ENCODE measurements at places on chromosomes 6 and 20.

DNA sequence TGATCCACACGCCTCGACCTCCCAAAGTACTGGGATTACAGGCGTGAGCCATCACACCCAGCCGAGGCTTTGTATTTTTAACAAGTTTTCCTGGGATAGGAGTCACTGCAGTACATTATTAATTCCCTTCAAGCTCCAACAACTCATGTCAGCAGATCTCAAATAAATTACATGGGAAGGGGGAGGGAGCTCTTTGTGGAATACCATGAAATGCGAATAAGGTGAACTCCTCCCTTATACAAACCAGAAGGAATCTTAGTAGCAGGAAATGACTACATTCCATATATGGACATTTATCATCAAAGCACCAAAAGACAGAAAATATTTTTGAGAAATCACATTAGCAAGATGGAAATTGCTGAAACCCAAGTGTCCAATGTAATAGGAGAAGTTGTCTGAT, 2.9 kb downstream of the GSS start:
- DNase-seq: no peak

GRCh38 chr6:161409353-161409752, 135.5 kb upstream of the AGPAT4 start:
- no peak for DNase-seq

- DNase-seq: no peak
These were observed 3.1 kb upstream of the RPS12 start for GRCh38 chr6:132811276-132811675.

DNA sequence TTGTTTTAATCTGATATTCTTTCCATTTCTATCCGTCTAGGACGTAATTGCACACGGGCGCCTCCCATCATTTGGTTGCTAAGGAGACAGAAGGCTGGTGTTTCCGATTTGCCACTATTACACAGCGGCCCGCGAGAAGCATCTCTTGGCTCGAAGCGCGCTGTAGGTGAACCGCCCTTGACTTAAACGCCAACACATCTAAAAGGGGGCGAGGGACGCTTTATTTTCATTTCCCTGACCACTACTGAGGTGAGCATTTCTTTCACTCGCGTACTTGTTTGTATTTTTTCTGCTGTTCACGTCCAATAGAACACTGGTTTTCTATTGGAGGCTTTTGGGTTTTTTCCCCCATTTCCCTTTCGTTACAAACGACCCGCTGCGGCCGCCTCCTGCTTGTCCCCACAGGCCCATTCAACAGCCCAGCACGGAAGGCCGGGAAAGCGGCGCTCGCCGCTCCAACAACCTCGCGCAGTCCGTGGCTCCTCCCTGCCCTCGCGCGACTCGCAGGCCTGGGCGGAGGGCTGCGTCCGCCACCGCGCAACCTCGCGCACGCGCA, 505 bp upstream of the WRNIP1 start:
- peak; percentile 47 for DNase-seq

DNA sequence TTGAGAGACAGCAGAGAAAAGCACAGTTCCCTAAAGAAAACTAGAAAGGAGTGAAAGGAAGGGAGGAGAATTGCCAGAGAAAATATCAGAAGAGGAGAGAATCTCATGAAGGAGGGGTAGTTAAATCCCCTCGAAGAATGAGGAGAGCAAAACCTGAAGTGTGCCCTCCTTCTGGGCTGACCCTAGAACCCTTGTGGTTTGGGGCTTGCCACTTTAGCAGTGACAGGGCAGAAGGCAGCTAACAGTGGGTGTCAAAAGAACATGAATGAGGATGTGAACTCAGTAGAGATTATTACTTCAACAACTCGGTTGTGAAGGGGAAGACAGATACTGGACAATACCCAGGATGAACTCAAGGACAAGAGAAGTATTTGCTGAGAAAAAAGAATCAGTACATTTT, 73.6 kb downstream of the RALGAPA2 start:
- no peak for DNase-seq

GRCh38 chr6:41682497-41683272, 44.4 kb downstream of the MDFI start:
- no peak for DNase-seq

DNA sequence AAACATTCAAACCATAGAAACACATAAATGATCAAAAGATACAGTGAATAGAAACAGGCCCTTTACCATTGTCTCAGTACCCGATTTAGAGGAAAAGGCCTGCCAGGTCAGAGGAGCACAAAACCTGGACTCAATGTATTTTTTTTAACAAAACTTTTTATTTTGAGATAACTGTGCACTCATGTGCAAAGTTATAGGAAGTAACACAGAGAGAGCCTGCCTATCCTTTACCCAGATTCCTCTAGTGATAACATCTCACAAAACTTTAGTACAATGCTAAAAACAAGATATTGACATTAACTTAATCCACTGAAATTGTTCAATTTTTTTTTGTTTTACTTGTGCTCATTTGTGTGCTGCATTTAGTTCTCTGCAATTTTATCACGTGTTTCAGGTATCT, 36.8 kb upstream of the SAMD3 start:
- DNase-seq: no peak

DNA sequence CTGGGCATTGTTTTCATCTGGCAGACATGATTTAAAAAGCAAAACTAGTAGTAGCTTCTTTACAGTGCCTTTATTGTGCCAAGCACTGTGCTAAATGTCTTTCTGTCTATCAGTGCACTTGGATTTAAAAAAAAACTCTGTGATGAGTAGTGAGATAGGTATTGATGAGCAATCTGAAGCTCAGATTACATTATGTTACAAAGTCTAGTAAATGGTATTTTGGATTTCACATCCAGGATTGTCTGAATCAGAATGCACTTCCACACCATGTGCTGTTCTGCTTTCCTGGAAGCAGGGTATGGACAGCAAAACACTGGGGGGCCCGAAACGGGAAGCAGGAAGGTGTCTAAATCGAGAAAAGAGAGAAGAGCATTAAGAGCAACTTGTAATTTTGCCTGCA, 103.4 kb upstream of the CCN2 start:
- DNase-seq: no peak

DNA sequence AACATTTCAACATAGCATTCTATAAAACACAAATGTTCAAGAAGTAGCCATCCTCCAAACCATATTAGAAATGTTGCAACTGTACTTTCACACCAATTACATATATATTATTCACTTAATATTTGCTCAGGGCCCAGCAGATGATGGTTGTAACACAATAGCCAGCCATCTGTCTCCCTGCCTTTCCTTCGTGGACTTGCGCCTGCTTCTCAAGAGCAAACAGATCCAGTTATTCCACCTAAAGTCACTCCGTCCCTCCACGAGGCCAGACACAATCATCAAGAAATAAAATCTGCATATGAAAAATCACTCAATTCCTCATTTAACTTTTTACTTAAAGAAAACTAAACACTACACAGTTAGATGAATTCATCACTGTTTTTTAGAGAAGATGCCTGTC, 160.4 kb downstream of the RALGAPA2 start:
- DNase-seq: no peak

- DNase-seq: no peak
These were observed 232.9 kb upstream of the SASH1 start for GRCh38 chr6:148109732-148110131.

DNA sequence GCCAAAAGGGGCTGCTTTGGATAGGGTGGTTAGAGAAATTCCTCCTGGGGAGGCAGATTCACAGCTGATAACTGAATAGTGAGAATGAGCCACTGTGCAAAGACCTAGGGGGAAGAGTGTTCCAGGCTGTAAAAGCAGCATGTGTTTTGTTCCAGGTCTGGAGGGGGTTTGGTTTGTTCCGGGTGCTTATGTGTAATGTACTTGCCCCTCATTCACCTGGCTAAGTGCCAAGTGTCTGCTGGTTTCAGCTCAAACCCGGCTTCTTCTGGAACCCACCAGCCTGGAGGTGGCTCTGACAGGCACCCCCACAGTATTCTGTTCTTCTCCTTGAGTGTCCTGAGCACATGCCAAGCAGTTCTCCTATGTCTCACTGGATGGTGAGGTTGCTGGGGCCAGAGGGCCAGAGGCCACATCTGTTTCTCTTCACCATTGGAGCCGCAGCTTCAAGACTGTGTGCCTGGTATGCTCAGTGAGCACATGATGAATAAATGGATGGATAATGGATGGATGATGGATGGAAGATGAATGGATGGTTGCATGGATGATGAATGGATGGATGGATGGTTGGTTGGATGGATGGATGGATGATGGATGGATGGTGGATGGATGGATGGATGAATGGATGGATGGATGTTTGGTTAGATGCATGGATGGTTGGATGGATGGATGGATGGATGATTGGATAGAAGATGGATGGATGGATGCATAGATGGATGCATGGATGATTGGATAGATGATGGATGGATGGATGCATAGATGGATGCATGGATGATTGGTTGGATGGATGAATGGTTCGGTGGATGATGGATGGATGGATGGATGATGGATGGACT, 227.6 kb downstream of the BMP7 start:
- no peak for DNase-seq

- DNase-seq: no peak
These were observed 11.2 kb upstream of the GPRC6A start for GRCh38 chr6:116840091-116840490.

DNA sequence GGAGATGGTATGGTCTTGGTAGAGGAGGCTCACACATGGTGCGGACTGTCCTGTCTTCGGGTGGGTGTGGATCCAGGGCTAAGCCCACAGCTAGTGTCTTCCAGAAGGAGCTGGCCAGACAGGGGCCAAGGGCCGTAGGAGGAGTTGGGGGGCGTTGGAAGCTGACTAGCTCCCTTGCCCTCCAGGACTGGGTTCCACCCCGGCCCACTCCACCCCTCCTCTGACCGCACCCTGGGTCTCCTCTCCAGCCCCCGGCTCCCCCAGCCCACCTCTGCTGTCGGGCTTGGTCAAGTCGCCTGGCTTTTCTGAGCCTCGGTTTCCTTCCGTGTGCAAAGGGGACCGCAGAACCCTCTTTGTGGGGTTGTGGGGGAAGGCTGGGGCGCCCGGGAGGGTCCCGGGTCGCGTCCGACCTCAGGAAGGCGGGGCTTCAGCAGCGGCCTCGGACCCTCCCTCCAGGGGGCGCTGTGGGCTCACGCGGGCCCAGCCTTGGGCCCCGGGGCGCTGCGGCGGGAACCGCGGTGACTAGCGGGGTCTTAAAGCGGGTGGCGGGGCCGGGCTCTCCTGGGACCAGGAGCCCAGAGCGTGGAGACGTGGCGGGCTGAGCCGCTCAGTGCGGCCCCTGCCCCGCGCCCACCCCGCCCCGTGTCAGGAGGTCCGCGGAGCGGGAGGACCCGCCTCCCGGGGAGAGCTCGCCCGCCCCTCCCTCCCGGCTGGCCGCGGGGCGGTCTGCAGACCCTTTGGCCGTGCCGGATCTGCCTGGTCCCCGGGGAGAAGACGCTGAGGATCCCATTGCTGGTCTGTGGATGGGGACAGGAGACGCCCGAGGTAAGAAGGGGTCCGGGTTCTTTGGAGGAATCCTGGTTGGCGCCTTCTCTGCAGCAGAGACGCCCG, 5.4 kb downstream of the NPBWR2 start:
- DNase-seq: no peak

DNA sequence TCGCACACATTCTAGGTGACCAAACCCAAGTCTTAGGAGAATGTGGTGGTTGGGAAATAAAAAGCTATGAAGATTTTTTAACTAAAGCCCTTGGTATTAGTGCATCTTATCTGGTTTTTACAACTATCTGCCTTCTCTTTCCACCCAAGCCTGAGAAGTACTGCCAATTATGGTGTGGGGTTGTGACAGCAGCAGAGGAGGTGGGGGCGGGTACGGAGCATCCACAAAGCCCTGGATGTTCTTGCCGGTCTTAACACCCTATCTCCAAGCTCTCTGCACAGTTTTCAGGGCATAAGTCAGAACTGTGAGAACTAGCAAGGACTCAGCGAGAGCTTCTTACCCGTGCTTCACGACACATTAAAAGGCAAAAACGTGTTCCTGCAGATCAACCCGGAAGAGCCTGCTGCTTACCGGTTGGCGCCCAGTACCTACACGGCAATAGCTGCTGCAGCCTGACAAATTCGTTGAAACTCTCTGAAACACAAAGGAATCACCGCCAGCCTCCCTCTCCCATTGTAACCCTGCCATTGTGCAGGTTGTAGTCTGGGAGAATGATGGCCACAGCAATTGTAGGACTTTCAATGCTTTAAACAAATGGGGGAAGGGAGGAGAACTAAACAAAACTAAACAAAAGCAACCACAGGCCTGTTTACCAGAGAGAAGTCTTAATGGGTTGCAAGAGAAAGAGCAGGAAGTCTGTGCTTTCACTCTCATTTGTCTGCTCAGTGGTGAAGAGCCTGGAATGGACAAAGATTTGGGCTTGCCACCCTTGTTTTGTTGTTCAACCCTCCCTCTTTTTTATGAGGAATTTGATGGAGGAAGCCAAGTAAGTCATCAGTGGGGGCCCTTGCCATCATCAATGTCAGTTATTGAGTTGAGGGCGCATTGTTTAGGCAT, 461.0 kb upstream of the JARID2 start:
- no peak for DNase-seq

DNA sequence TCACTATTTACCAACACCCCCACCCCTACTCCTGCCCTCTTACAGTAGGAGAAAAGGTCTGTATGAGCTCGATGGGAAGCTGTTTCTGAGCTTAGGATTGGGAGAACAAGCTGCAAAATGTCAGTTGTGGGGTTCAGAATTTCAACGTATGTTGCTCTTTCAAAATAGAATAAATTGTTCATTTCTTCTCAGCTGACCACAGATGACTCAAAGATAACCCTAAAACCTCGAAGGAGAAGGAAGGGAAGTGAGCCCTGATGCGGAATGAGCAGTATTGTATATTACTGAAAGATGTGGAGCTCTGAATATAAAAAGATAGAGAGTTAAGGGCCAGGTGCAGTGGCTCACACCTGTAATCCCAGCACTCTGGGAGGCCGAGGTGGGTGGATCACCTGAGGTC, 35.9 kb upstream of the MYLIP start:
- no peak for DNase-seq

- DNase-seq: no peak
These were observed 120.5 kb downstream of the MAP3K7 start for GRCh38 chr6:90466154-90466940.

DNA sequence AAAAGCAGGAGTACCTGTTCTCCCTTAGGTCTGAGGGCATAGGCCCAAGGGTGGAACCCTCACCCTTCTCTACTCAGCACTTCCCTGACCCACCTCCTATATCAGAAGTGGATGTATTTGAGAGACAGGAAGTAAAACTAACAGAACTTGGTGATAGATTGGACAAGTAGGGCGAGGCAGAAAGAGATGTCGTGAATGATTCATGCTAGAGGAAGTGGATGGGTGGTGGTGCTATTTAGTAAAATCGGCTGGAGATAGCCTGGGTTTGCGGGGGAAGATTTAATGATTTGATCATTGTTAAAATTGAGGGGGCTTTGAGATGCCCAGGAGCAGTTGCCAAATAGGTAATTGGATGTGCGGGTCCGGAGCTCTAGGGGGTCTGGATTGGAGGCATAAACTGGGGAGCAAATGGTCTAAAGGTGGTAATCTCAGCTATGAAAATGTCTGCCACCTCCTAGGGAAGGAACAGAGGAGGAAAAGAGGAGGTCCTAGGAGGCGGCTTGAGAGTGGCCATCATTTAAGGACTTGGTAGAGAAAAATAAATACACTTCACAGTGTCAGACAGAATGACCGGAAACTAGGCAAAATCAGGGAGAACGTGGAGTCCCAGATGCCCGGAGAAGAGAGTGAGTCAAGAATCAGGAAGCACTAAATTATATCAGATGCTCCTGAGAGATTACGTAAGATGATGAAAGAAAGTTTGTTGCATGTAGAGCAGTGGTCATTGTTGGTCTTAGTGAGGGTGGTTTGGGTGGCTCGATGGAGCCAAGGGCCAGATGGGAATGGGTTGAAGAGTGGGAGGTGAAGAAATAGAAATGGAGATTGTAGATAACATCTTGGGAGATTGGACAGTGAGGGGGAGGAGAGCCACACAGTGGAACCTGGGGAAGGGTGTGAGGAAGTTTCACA, 142.0 kb downstream of the CEP57L1 start:
- no peak for DNase-seq

- DNase-seq: no peak
These were observed 13.4 kb upstream of the MYO6 start for GRCh38 chr6:75735491-75736186.
